Activated CD8-positive, alpha-beta memory T cell treated with anti-CD3 and anti-CD28 coated beads for 1 hour (primary cell): ENCODE measurements at places on chromosomes 13 and 19.

DNA sequence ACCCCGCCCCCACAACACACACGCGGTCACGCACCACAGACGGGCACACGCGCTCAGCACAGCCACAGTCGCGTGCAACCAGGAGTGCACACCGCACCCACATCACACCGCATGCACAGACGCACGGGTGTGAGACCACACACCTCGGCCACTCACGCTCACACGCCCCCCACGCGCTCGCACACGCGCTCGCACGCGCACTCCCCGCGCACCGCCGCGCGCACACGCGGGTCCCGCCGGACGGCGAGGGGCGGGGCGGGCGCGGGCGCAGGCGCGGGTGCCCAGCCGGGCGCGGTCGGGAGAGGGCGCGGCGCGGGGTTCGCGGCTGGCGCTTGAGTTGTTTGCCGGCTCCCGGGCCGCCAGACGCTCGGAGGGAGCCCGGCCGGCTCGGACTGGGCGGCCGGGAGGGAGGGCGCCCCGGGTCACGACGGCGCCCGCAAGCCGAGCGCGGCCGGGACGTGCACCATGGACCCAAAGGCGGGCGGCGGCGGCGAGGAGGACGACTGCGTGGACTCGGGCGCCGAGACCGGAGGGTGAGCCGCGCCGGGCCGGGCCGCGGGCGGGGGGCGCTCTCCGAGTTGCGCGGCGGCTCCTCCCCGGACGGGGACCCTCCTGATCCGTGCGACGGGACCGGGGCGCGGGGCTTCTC, at the start of gene FAM124A:
FAM124A (plus strand) TSS at position 362 of the 649 bp plus-strand sequence; CDS start at position 466, 104 bp downstream.
- DNase-seq, result peak; percentile 4

DNA sequence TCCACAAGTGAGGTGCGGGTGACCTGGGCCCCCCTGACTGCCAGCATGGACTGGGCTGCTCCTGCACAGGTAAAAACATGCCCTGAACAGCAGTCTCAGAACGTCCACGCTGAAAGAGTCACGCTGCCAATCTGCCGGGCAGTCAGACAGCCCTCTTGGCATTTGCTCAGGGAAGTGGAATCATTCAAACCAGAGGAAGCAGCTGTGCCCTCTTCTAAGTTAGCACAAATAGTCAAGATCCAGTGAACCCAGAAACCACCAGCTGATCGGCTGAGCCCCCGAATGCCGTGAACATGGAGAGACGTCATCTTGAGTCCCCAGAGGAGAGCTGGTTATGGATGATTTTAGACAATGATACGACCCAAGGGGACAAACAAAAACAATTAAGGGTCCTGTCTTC, 34.4 kb downstream of the KLF2 start:
- no peak for DNase-seq

DNA sequence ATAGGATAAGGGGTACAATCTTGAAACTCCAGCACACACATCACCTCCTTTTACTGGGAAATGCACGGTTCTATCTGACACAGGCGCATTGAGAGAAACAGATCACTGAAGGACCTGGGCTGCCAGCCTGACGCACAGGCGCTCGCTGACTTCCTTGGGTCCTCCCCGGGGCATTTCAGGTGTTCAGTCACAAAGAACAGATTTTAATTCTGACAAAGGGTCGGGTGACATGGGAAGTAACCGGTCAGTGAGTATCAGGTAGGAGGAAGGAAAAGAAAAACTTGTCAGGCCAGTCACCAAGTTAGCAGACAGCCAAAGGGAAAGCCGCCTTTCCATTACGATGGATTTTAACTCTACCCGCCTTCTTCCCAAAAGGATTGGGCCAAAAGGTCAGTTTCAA, 39.6 kb downstream of the INSR start:
- no peak for DNase-seq

DNA sequence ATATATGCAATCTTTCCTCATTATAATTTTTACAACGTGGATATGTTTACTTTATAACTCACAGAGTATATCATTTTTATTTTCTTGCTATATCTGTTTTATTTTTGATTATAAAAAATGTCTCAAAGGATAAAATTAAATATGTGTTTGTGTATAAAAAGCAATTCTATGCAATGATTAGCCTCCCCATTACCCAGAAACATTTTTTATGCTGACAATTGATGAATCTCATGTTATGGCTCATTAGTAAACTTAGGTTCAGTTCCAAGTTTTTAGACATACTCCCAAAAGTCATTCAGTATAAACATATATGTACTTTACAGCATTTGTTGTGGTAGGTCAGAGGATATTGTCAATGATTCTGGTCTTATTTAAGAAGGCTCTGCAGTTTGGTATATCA, 540.1 kb upstream of the SPRY2 start:
- DNase-seq, result no peak

GRCh38 chr13:112177450-112178288, 110.7 kb downstream of the SOX1 start:
- DNase-seq, result no peak

DNA sequence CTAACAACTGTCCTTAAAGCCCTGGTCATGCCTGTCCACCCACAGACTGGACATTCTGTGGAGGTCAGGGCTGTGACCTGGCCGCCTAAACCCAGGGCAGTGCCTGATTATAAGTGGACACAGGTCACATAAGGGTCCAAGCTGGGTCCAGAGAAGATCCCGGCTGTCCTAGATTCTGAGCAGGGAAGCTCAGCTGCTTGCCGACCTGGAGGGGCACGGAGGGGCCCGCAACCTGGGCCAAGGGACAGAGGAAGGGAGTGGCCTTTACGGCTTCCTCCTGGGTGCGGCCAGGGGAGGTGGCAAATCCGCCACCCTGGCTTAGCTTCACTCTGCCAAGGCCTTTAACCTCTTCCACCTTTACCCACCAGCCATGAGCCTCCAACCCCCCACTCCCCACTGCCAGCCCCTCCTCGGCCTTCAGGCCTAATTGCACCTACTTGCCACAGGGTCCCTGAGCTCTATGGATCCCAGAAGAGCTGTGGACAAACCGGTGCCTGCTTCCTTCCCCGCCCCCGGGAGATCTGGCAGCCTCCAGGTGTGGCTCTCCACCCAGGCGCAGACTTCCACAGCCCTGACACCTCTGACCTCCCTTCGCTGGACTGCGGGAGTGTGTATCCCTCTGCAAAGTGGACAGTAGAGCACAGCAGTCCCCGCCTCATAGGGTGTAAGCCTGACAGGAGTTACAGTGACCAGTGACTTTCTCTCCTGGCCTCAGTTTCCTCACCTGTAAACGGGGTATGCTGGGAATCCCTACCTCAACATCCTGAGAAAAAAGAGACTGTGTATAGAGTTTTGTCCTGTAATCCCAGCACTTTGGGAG, 1.7 kb downstream of the CD320 start:
- no peak for DNase-seq

- no peak for DNase-seq
These were observed 162.0 kb downstream of the EFNB2 start for GRCh38 chr13:106373304-106373988.

DNA sequence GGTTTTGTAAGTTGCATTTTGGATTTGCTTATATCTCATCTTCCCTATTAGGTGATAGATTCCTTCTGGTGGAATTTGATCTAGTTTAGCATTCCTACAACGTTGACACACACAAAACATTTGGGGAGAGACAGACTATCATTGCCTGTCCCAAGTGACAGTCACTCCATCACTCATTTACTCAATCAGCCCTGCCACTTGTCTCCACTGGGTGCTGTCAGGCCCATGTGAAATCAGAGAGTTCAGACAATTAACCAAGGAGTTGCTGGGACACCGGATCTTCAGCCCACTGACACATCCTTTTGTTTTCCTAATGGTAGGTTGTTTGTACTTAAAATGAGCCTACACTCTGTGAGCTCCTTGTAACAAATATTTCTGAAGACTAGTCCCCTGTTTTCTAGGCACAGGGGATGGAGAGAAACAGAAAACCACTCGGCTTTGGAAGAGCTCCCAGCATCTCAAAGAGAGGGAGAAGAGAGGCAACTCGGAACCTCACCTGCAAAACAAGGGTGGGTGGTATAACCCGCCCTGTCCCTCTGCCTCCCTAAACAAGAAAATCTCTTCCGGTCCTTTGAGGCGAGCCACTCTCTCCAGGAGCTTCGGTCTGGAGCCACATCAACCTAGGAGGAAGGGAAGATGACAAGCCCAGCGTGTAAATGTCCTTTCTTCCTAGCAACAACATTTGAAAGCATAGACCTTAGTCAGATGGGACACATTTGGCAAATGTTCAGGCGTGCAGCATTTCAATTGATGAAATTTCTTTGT, 440.9 kb upstream of the KLF12 start:
- DNase-seq, result no peak

DNA sequence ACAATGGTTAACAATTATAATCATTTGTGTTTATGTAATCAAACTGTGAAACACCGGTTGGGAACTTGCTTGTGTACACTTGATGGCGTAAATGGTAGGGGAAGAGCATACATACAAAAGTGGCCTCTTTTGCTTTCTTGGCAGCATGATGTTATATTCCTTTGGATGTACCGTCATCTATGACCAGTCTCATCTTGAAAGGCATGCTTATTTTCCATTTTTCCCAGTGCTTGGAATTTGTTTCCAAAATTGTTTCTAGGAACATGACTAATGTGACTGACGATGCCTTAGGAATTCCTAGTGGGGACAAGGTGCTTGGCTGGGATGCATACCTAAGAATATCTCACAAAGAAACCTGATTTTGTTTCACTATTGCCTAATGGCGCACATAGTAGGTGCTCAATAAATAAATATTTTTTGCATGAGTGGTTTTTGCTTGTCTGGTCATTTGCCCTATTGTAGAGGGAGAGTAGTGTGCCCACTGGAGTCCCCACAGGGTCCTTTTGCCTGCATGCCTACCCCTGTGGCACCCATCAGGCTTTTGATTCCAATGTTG, 45.5 kb downstream of the SAE1 start:
- no peak for DNase-seq

DNA sequence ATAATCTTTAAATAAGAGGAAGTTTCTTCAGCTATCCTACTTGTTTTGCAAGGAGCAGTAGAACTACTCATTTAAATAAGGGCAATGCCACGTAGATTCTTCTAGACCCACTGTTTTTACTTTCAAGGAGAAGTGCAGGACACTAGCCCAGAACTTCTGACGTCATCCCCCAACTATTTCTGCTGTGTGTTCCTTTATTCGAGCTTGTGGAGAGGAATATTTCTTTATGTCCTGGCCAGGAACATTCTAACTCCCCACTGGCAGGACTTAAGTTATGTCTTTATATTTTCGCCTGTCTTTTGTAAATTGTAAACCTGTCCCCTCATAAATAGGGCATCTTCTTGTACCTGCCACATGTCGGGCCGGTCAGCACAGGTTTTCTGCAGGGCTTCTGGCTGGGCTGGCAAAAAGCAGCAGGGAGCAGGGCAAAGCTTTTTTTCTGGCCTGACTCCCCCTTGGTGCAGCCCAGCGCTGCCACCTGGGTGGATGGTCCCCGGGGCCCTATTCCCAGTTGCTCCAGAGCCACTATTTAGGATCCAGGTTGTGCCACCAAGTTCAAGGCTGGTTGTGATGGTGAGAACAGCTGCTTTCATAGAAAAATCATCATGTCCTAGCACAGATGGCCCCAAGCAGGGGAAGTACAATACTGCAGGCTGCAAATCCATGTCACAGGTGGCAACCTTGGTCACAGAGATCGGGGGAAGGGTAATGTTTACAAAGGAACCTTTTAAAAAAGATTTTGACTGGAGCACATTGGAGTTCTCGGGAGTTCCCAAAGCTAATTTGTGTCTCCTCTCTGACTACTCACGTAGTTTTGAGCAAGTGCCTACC, 1.8 kb downstream of the MBNL2 start:
- DNase-seq, result no peak

DNA sequence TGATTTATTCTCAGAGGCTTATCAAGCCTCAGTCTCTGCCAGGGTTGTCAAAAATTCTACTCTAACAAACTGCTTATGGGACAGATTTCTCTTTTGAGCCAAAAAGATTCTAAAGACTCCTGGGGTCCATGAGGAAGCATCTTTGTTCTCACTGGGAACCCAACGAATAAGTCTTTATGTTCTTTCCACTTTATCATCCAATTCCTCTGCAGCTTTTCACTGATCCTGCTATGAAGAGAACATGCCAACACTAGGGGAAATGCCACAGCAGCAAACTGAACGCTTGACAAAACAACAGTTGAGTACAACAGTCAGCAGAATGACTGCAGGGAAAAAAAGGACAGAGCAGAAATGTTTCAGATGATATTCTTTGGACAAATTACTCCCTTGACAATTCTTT, 22.2 kb downstream of the DCLK1 start:
- no peak for DNase-seq

GRCh38 chr13:43749503-43749902, 37.3 kb downstream of the ENOX1 start:
- no peak for DNase-seq

DNA sequence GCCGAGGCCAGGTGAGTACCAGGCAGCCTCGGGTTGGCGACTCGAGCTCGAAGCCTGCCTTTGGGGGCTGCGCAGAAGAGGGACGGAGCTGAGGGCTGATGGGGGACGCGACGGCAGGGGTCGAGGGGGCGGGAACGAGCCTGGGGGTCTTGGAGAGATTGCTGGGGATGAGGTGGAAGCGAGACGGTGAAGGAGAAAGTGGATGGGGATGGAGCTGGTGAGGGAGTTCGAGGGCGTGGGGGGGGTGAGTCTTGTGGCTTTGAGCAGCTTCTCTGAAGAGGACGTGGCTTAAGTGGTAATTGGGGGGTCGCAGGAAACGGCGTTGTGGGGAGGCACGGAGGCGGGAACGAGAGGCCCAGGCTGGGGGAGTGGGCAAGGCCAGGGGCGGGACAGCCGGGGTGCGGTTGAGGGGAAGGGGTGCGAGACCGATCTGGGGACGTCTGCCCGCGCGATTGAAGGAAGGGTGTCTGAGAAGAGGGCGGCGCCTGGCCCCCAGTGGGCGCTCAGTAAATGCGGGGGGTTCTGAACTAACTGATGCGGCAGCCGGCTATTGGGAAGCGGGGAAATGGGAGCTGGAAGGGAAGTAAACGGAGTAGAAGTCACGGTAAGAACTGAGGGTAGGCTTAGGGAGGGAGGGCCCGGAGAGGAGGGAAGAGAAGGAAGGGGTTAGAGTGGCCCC, 426 bp downstream of the MYO9B start:
- DNase-seq, result peak; percentile 27

DNA sequence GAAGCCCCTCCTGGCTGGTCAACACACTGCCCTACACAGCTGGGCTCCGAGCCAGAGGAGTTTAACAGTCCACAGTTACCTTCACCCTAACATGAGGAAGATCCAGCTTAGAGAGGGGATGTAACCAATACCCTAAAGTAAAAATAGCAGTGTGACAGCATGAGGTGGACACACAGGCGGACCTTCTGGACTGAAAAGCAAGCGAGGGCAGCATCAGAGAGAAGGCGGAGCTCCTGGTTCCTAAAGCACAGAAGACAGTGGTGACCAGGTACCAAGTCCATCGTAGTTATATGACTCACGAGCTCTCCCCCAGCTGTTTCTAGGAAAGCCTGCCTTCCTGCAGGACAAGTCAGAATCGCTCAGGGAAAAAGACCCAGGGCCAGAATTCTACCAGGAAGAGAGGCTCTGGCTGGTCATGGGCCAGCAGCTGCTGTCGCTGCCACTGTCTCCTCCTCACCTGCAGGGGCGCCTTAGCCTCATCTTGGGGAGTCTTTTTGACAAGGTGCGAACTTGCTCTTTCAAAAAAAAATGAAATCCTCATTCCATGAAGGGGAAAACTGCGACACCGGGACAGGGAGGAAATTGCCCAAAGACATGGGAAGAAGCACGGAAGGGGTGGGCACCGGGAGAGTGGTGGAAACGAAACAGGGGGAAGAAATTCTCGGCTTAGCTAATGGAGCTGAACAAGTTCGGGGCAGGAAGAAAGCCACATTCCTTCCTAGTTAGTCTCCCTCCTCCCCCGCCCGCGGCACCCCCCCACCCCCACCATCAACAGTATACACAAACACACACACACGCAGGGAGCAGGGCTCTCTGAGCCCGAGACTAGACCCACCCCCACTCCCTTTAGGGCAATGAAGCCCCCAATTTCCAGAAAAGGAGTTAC, 1.7 kb downstream of the ELL start:
- no peak for DNase-seq

GRCh38 chr13:53513226-53513625, 484.6 kb downstream of the OLFM4 start:
- DNase-seq, result no peak
